ENCODE measurements at places on chromosomes 2 and 18.

DNA sequence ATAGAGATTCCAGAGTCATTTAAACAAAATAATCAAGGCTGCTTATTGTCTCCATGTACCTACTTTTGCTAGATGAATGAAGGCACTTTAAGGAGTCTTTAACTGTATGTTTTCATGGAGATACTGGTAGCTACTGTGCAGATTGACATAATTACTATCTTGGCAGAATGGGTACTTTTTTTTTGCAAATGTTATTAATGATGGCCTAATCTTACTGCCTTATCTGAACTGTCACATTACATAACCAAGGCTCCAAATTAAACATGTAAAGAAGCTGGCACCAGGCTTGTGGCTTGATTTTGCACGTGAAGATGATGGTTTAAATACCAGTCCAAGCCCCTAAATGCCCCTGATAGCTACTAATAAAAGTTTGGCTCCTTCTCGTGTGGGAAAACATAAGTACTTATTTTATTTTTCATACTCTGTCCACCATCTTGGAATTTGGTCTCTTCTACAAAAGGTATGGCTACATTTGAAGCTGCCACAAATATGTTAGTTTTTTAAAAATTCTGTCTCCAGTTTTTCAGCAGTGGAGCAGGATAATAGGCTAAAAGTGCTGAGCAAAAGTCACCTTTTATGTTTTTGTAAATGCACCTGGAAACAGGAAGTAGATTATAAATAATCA, 4.1 kb downstream of the TRIB2 start:
- no peak for DNase-seq

GRCh38 chr18:21684731-21685130, 19.8 kb downstream of the ABHD3 start:
- no peak for DNase-seq

DNA sequence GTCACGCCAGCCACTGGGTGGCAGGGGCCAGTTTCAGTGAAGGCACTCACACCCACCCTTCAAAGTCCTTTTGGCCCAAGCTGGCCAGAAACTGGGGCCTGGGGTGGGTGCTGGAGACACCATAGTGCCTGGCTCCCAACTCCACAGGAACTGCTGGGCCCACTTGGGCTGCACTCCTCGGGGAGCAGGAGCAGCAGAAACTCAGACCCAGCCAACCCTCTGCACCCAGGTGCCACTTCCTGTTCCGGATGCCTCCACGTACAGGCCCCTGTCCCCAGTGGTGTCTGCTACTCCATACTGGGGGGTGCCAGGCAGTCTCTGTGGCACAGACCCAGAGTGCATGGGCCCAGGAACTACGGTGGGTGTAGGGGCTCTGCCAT, 42.5 kb upstream of the ZNF519 start:
- no peak for DNase-seq

DNA sequence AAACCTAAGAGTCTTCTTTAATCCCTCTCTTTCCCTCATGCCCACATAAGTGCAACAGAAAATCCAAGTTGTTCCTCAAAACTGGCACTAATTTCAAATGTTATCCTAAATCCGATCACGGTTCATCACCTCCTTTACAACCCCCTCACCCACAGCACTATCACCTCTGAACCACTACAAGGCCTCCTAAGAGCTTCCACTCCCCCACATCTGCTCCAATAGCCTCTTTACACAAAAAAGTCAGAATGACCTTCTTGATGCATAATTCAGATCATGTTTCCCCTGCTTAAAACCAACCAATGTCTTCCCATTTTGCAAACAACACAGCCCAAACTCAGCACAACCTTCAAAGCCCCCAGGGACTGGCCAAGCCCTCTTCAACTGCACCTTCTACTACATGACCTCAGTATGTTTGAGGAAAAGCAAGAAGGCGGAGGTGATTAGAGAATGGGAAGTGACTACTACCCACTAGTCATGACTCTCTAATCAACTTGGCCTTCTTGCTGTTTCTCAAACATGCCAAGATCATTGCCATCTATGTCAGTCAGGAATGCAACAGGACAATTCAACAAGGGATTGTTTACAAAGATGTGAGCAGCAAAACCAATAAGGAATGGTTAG, 34.6 kb upstream of the GCC2 start:
- DNase-seq, result no peak

GRCh38 chr2:107091163-107091864, 205.3 kb upstream of the ST6GAL2 start:
- no peak for DNase-seq

All from NCI-H82 (cell line).